ENCODE measurements at places on chromosomes 1 and 21. TPM values are rescaled to one million over a fixed set of nuclear protein-coding genes. Genes with fewer than 3 reads are reported as not detected.

DNA sequence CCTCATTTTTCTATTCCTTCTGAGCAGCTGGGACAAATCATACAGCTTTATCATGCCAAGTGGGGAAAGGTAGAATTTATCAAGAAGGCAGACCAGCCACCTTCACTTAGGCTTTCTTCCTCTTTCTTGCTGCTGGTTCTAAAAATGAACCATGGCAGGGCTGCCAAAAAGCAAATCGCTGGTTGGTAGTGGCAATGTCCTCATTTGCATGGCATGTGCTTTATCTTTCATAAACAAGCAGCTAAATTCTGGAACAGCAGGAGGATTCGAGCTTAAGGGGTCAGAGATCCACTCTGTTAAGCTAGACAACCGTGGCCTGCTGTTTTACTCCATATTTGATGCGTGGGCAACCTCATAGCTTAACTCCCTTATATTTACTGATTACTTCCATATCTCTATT lies 91.3 kb downstream of the RPE65 start:
- DNase-seq, result no peak

DNA sequence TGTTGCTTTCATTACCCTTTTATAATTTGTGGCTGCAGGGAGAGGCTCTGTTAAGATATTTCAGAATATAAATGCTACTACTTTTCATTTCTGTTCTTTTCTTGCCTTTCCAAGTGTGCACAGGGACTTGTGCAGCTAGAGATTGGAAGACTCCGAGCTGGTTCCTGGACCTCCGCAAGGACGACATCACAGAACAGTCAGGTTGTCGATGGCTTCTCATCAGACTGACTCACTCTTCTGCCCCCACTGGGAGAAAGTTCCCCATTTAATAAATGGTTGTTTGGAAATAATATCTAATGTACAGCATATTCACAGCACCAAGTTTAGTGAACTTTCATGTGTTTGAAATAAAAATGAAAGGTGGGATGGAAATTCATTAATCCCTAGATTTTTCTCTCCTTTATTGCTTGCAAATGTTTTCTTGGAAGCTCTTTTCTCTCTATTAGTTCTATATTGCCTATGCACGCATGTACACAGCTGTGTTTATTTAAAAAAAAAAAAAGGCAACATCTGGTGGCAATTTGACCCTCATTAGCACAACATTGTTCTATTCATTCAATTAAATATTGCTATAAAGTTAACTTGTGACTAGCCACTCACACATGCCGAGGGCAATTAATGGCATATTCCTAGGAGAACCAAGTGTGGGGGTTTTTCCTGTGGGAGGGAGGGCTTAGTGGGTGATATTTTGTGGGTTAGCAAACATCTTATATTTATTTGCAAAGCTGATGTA lies 77.5 kb upstream of the L1TD1 start:
- DNase-seq, result no peak

GRCh38 chr1:234529950-234530237 lies 50.9 kb upstream of the TARBP1 start:
- no peak for DNase-seq

DNA sequence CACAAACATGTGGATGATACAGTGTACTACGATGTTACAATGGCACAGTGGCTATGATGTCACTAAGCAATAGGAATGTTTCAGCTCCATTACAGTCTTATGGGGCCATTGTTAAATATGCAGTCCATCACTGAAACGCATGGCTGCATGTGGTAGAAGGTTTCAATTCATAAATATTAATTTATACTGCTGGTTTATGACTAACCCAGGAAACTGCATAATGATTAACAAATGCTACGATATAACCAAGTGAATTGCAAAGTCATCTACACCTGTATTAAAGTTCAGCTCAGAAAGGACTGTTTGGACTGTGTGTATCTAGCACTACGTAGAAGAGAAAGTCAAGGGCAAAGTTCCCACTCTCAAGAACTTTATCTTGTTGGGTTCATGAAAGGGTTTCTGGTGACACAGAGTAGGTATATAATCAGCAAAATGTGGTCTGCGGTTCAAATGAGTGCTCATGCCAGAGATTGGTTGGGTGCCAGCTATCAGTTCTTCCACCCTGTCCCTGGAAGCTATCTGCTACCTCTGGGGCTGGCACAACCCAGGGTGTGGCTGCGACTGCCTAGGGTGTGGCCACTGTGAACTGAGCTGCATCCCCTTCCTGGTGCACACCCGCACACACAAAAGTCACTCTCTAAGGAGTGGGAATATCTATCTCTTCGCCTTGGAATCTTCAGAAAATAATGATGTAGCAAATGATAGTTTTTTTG lies 14.8 kb downstream of the MGST3 start:
- no peak for DNase-seq

DNA sequence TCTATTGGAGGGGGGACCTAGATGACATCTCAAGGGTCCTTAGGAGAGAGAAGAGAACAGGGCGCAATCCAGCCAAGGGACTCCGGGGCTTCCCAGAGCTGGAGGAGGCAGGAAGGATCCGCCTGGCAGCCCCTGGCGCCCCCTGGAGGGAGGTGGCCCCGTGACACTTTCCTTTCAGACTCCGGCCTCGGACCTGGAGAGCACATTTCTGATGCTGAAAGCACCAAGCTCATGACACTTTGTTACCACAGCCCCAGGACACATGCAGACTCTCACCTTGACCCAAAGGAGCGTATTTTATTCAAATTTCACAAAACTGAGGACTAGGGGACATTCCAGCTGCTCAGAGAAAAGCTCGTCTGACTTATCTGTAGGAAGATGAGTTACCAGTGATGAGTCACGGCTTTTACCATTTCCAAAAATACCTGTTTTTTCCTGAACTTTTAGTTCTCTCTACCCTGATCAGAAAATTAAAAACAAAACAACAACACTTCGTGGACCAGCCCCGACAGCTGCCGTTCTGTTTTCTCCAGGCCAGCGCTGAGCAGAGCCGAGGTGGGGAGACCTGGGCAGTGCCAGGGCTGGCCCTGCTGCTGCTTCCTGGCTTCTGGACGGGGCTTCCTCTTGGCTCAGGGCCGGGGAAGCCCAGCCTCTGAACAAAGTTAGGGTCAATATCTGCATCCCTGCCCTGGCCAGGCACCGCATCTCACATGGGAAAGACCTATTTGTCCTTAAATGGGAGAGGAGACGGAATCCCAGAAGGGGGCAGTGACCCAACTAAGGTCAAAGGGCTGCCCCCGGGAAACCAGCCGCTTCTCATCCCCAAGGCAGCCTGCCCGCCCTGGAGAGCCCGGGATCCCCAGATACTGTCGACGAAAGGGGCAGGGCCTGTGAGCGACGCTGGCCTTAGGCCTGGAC lies 21.6 kb upstream of the POFUT2 start:
- no peak for DNase-seq

GRCh38 chr1:93820554-93821422 lies 58.2 kb downstream of the DNTTIP2 start:
- no peak for DNase-seq

DNA sequence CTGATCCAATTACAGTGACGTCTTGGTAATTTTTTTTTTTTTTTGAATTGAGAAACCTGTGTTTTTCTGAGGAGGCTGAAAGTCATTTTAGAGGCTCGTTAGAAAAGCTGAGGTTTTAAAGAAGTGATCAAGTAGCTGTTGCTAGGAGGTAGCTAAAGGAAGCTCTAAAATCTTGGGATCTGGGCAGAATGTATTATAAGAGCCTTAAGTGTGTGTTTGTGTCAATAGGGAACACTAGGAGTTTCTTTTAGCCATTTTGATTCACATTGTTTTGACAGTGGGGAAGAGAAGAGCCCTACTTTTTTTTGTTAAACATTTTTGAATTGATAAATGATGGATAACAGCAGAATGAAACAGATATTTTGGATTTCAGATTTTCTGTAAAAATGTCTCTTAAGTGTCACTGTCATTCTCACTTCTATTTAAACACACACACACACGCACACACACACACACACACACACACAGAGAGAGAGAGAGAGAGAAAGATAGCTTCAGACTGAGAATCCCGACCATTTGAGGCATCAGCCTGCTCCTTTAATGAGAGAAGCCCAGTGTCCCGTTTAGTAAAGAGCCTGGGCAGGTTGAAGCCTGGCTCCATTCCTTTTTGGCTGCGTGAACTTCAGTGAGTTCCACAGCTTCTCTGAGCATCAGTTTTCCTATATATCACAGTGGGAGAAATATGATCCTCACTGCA lies 79.1 kb upstream of the GPR88 start:
- DNase-seq, result no peak

- no peak for DNase-seq
Measured at GRCh38 chr1:26703478-26703877, 7.7 kb downstream of the ARID1A start.

GRCh38 chr1:99725996-99726395 lies 40.4 kb downstream of the FRRS1 start:
- no peak for DNase-seq

GRCh38 chr1:15290382-15290781 lies 43.4 kb downstream of the FHAD1 start:
- DNase-seq, result no peak

- DNase-seq, result no peak
Measured at GRCh38 chr1:207910591-207911354, at the start of gene CD34. Gene CD34, minus strand, starts transcription at chr1:207911125. Its CDS starts 45 bp downstream, at chr1:207911080.

DNA sequence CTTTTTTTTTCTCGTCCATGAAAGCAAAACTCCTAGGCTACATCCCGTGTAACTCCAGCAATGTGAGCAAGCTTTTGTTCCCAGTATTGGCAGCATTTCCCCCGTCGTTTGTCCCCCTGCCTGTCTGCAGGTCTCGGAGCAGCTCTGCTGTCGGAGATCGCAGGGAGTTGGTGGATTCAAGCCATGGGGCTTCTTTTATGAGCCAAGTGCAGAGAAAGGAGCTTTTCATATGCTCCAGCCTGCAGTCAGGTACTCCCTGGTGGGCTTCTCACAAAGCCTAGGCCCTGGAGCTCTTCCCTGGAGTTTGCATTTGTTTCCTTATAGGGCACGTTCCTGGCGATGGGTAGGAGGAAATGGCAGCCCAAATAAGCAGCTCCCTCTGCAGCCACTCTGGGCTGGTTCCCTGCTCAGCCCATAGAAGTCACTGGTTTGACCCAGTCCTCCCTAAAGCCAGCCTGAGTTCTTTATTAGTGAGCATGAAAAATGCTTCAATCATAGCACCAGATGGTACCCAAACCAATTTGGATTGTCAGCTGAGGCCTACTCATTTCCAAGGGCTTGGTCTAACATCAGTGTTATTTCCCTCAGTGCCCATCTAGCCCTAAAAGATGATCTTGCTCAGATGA lies 78.3 kb downstream of the NUF2 start:
- no peak for DNase-seq

DNA sequence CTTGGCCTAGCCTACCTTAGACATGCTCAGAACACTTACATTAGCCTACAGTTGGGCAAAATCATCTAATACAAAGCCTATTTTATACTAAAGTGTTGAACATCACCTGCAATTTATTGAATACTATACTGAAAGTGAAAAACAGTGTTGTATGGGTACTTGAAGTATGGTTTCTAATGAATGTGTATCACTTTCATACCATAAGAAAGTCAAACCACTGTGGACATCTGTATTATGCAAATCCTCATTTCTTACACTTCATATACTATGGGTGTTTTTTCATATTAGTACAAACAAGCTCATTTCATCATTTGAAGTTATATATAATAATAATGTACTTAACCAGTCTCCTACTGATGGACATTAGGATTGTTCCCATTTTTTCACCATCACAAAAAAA lies 41.2 kb downstream of the TDRD5 start:
- no peak for DNase-seq

DNA sequence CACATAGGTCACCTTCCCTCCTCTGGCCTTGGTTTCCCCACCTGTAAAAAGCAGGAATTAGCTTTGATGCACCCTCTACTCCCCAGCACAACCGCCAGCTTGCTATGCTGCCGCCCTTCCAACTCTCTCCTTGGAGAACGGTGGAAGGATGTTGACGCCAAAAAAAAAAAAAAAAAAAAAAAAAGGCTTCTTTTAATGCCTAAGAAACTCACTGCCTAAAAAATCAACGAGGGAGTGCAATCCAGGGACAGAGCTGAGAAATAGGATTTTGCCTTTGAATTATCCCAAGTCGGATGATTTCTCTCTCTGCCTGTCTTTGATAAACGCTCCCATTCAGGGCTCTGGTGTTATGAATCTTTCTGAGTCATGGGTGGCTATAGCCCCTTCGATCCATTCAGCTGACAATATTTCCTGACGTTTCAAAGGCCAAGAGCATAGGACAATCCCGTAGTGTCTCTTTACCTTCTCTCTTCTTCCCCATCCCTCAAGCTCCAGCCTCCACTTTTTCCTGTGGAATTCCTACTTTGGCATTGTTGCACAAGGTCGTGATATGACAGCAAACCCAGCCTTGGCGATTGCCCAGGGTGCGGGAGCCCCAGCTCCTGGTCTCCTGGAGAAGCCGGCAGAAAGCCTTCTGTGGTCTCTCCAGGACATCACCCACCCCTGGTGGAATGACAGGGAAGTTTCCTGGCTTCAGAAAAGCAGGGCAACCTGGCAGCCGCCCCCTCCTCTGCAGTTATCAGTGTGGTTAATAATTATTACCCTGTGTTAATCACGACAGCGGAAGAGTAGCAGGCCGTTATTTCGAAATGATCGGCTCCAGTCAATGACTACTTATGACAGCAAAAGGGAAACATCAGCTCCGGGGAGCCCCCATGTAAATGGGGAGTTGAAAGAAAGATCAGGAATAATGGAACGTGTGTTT lies 8.0 kb upstream of the PLXNA2 start:
- DNase-seq, result no peak

DNA sequence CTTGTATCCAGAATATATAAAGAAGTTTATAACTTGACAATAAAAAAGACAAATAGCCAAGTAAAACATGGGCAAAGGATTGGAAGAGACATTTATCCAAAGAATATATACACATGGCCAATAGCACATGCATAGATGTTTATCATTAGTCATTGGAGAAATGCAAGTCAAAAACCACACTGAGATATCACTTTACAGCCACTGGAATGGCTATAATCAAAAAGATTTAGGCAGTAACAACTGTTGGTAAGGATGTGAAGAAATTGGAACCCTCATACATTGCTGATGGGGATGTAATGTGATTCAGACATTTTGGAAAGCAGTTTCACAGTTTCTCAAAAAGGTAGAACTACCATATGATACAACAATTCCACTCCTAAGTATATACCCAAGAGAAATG lies 51.1 kb downstream of the SLC44A5 start:
- no peak for DNase-seq

DNA sequence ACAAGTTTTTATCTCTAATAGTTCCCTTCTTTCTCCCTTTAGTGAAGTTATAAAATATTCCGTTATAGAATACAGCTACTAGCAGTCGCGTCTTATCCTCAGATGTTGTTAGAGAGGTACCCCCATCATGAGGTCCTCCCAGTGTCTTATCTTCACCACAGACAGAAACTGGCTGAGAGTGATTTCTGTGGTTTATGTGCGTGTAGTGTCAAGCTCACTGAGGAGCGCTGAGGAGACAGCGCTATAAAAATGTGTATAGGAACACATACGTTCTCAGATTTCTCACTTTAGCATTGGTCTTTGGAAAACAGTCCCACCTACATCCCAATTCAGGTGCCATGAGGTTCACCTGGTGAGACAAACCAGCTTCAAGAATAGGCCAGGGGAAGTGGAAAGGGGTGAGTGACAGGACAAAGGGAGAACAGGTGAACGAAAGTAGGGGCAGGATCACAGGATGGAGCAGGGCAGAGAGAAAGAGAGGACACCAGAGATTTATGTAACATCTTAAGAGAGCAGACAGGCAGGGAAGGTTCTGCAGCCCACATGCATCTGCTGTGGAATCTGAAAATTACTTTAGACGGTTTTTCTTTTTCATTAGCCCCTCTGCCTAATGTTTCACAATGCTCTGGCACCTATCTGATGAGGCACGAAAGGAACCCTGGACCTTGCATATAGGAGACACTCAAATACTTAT lies 2.7 kb upstream of the PLEKHO1 start:
- DNase-seq, result no peak

Gene TDRD5
- not detected for polyA plus RNA-seq

Gene FAM43B
- 0.58 TPM for polyA plus RNA-seq

Gene SPRR2G
- not detected for polyA plus RNA-seq

Gene ZNF593OS
- 1.5 TPM for polyA plus RNA-seq

Gene HHAT
- polyA plus RNA-seq, result 4.1 TPM

Gene PLD5
- polyA plus RNA-seq, result 1.2 TPM

Gene YY1AP1
- polyA plus RNA-seq, result 51.6 TPM

Measured in forelimb muscle (tissue), 1 donor.